ENCODE measurements at places on chromosomes 4 and X.

GRCh38 chrX:149877636-149878035 is 3.3 kb upstream of the MAGEA8 start:
- DNase-seq: no peak

DNA sequence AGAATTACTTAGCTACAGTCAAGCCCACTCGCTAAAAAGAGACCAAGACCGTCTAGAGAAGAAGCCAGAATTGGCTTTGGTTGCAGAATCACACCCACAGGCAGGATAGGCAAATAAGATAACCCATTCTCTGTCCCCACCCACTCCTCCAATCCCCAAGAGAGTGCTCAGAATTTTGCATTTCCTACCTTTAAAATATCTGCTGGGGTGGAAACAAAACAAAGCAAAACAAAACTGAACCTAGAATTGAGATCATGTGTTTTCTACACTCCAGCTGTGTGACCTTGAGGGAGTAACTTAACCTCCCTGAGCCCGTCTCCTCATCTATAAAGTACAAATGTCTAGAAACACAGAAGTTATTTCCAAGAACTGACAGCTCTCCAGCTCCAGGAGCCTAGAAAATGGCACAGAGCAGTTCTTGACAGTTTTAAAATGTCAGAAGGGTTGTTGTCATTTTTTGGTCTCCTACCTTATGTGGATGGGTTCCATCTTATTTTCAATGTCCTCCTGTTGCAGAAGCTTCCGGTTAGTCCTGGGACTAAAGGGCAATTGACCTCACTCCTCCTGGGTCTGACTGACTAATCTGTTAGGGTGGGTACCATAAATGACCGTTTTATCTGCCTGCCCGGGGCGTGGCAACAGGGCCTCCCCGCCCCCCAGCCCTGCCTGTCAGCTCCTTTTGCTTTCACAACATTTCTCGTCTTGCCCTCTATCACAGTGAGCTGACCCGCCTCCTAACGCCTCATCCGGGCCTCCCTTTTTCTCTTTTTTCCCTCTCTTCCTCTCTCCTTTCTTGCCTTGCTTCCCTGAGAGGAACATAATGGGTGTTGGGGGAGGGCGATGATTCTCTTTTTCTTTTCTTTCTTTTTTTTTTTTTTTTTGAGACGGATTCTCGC is 114.0 kb downstream of the RBM47 start:
- DNase-seq: no peak

DNA sequence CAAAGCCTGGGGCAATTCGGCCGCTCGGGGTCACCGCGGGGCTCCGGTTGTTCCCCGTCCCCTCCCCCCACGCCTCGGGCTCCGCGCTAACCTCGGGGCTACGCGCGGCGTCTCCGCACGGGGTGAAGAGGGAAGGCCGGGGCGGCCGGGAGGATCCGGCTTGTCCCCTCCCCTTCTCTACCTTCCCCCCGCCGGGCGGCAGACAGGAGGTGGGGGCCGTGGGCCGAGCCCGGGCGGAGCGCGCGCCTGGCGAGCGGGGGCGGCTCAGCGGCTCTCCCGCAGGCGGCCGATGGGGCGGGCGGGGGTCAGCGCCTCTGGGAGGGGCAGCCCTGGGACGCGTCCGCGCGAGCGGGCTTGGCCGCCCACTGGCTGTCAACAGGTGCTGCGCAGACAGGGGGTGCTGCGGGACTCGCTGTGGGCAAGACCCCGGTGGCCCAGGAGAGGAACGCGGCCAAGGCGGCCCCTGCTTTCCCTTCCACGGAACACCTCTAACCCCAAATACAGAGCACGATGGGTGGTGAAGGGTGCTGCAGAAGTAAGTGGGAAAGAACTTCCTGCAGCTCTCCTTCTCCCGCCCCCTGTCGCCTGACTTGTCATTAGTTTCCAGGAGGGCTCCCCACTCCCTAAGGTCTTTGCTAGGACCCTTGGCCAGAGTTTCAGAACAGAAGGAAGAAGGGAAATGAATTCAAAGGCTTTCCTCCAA is at the start of gene PDGFC:
Gene PDGFC, minus strand, starts transcription at position 124 of the 703 bp plus-strand sequence. CDS start 896 bp downstream, outside the sequence.
- no peak for DNase-seq

DNA sequence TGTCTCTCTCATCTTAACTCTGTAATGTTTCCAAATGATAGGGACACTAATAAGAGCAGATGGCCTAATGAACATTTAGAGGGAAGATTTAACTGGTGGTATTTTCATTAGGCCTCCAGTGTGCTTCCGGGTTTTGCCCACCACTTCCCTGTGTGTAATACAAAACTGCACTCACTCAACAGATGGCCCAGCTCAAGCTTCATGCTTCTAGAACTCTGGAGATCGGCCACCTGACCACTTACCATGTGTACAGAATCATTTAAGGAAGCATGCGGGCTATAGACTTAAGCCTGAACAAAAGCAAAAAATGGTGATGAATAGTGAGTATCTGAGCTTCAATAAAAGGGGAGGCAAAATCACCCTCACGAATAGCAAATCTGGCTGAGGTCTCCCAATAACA is 89.3 kb downstream of the SH2D1A start:
- no peak for DNase-seq

DNA sequence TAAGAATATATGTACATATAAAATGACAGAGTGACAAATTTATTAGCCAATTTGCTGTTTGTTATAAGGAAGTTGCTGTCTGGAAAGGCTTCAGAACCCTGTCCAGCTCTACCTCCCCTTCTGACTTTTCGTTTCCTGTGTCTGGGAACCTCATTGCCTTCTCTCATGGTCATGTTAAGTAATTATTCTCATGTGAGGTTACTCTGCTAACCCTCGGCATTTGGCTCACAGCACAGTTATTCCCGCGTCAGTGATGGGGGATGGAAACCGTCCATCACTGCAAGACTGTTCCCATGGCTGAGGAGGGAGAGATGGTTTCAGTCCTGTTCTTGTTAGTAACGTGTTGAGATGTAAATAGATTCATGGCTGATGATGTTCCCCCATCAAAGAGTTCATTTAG is 11.9 kb downstream of the EDNRA start:
- DNase-seq: no peak

DNA sequence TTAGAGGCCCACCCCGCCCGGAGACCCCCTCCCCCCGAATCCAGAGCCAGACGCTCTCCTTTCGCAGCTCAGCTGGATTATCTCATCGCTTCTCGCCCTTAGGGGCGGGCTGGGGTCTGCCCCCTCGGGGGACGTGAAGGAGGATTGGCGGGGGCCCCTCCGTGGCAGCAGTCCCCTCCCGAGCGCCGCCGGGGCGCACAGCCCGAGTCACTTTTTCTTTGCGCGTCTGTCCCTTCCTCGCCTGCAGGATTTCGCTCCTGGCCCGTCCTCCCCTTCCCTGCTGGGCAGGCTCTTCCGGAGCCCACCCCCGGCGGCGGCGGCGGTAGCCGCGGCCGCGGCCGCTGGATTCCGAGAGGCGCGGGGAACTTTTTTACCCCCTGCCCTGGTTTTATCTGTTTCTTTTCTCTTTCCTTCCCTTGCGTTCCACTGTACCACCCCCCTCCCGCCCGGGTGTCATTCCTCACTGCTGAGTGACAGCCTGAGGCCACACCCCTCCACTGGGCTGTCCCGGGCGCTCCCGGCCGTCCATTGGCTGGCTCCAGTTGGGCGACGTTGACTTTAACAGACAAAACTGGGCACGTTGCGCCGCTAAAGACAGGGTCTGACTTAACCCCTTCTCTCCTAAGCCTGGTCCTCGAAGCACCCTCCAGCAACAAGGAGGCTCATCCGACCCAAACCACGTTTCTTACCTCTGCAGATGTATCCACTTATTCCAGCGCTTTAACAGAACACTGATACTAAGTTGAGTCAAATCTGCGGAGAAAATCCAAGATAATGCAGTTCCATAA is 492 bp upstream of the NKX3-2 start:
- DNase-seq: no peak

DNA sequence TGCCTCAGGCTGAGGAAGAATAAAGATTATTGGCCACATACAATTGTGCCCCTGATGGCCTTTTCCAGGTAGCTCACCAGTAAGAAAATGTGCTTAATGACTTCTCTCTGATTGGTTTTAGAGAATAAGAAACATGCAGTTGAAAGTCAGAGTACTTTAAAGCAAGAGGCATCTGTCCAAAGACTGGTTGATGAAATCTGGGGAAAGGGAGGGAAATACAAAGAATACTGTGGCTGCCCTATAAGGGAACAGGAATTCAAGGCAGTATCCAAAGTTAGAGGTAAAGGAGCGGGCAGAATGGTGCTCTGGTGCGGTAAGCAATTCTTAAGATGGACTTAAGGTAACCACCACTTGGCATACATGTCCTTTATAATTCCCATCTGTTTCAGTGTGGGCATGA is 11.4 kb downstream of the PBDC1 start:
- DNase-seq: no peak

DNA sequence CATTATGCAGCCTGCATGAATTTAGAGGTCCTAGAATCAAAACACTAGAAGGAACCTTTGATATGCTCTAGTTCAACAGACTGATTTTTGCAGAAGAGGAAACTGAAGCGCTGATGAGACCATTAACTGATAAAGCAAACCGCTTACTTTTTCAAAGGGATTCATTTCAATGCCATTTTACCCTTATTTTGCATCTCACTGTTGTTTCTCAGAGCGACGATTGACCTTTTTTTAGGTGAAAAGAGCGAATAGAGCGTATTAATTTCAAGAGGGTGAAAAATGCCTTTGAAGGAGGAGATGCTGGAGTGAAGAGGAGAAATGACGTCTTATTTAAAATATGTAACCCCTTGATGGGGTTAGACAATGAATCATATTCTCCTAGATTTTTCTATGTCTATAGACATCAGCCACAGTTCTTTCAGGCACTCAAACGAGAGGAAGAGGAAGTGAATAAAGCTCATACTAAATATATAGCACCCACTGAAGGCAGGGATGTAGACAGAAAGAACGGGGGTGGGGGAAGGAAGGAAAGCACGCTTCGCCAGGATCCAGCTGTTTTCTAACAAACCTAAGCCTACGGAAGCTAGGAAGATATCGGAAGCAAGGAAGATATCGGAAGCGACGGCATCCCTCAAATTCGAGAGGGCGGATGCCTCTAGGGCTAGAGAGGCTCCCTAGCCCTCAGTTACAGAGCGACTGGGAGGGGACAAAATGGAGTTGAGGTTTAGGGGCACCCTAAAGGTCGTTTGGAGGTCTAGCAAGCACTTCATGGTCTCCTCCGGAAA is 848 bp downstream of the ACSL4 start:
- no peak for DNase-seq

DNA sequence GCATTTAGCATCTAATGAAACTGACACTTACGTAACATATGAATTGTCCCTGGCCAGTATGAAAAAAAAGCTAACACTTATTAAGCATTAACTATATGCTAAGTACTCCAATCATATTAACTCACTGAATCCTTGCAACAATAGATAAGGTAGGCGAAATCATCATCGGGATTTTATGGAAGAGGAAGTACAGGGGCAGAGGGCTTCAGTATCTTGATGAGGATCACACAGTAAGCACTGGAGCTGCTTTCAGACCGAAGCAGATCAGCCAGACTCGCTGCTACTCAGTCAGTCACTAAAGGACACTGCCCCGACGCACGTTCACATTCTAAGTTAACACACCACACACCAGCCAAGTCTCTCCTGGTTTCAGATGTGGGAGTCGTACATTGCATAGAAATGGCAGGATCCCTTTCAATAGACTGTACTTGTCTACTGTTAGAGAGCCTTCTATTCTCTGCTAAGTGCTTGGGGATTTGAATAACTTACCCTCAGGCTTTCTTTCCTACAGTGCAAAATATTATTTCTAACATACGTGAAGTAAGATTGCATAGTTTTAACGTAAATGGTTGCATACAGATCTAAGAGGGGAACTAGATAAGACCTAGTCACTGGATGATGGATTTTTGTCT is 540.2 kb upstream of the TENM3 start:
- no peak for DNase-seq

- DNase-seq: no peak
Measured at GRCh38 chrX:35406386-35406785, 391.8 kb upstream of the MAGEB16 start.

DNA sequence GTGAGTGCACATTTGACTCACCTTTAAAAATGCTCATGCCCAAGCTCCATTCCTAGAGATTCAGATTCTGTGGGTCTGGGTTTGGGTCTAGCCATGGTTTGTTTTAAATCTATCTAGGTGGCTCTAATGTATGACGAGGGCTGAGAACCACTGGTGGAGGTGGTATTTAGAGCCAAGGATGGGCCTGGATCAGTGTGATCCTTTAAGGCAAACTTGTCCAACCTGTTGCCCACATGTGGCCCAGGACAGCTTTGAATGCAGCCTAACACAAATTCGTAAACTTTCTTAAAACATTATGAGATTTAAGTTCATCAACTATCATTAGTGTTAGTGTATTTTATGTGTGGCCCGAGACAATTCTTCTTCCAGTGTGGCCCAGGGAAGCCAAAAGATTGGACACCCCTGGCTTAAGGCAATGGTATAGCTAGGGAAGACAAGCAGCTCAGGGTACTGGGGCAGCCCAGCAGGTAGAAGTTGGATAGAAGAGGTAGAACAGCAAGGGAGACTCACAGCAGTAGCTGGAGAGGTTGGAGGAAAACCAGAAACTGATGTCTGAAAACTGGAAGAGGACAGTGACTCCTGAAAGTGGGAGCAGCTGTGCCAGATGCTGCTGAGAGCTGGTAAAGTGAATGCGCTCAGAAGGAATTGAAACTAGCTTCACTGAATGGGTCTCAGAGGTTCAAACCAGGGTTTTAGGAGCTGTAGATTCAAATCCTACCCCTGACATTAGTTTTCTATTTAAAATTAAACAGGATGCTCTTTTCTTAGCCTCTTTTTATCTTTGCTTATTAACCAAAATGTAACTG is 18.2 kb downstream of the ADD1 start:
- DNase-seq: no peak

DNA sequence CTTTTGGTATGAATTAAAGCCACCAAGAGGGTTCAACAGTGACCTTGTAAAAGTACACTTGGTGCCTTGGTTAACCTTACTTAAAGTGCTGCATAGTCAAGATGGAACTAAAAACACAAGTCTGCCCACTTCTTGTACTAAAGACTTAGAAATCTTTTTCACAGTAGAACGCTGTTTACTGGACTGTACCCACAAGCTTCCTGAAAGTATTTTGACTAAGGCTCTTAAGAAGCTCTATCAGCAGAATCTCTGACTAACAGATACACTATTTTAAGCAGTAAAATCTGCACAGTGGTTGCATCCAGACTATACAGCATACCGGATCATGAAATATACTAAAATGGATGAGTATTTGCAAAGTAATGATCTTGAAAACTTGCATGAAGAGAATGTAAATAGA is 7.2 kb downstream of the RAB28 start:
- DNase-seq: no peak

- no peak for DNase-seq
Measured at GRCh38 chr4:13647031-13647430, 19.5 kb upstream of the BOD1L1 start.

Measured in activated naive CD4-positive, alpha-beta T cell (primary cell).